ENCODE measurements at places on chromosomes 4 and X.

DNA sequence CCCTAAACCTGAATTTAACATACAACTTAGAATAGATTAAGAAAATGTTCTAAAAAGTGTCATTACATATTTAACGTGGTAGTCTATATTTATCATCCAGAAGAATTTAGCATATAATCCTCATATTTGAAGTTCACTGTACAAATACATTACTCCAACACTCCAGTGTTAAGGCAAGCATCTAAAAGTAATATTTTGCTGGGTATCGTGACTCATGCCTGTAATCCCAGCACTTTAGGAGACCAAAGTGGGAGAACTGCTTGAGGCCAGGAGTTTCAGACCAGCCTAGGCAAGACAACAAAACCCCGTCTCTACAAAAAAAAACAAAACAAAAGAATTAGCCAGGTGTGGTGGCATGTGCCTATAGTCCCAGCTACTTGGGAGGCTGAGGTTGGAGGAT lies 24.8 kb downstream of the LRBA start:
- no peak for DNase-seq

DNA sequence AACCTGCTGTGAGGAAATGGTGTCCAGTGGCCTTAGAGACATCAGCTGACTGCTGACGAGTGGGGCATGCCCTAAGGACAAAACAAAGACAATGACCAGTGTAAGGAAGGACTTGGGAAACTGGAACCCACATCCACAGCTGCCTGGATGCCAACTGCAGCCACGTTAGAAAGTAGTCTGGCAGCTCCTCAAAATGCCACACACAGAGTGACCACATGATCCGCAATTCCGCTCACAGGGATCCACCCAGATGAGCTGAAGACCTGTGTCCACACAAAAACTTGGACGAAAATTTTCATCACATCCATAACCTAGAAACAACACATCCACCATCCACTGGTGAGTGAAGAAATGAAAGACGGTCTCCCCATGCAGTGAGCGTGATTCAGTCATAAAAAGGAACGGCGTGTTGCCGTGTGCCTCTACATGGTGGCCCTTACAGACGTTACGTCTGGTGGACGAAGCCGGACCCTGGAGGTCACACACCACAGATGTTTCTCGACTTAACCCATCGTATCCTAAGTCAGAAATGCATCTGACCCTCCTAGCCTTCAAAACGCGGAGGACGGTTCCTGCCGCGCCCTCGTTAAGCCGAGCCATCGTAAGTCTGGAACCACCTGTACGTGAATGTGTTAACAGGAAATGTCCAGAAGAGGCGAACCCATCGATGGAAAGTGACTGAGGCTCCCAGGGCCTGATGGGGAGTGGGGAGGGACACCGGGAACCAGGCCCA lies 40.6 kb upstream of the MXD4 start:
- no peak for DNase-seq

- DNase-seq: peak; percentile 74
Measured at GRCh38 chrX:153032397-153033118, 23.7 kb upstream of the PNMA3 start.

- peak; percentile 41 for DNase-seq
Measured at GRCh38 chr4:138406876-138407275, 164.7 kb upstream of the SLC7A11 start.

DNA sequence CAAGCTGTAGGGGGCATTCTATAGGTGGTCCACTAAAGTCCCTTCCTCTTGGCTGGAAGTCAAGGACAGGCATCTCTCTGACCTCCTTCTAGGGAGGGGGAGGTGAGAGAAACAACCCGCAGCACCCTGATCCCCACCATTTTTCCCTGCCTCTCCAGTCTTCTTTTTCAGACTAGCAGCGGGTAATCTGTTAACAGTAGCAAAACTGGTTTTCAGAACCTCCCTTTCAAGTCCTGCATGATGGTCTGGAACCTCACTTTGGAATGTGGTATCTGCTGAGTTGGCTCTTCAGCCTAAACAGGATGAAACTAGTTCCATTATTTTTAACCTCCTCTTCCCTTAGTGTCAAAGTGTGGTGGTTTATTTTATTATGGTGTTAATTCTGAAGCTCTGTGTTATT lies 196.0 kb downstream of the NWD2 start:
- no peak for DNase-seq

DNA sequence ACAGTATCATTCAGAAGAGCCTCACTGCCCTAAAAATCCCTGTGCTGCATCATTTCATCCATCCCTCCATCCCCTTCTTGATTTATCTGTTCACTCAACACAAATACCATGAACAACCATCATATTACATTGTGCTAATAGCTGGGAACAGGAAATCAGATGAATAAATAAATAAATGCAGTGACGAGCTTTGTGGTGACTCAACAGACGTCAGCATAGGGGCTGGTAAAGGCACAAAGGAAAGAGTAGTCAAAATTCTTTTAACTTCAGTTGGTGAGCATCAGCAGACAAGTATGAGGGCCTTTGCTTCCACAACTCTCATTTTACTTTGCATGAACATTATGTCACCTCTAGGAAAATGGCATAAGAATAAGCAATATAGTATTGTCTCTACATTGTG lies 65.5 kb downstream of the EDNRA start:
- DNase-seq: no peak

DNA sequence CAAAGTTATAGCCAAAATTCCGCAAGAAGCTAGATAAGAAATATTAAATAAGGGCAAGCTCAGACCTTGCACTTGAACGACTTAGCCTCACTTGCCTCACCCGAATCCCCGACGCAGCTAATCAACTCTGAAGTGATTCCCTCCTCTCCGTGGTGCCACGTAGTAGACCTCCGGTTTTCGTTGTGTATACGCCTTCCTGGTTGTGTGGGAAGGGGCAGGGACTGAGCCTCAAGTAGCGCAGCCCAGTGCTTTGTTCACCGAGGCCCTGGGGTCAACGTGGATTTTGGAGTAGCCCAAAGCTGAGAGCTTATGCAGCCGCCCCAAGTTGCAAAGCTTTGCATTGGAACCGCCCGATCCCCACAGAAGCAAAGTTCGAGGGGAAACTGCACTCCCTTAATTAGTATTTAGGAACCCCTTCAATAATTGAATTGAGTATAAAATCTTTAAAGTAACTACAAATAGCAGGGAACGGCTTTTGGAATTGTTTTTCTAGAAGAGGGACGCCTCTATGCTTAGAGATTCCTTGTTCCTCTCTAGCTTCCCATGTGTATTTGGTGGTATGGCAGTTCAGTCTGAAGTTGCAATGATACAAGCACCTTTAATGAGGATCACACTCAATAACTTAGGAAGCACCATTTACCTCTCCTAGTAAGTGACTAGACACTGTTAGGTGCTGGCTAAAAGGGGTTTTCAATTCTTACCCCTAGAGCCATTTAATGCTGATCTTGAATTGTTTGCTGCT lies 55.7 kb downstream of the LINC00632 start:
- DNase-seq: no peak

DNA sequence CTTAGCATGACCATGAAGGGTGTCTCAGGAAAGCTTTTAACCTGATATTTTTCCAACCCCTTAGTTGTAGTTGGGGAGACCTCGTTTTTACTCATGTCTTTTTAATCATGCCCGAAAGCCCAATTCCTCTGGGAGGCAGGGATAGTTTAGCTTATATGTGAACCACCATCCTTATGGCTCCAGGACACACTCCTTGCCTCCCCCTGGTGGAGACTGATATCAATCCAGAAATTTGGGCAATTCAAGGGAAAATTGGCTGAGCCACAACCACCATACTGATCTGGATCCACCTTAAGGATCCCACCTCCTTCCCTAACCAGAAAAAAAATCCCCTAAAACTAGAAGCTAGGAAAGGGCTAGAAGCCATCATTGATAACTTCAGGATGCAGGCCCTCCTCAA lies 13.4 kb upstream of the COL25A1 start:
- DNase-seq: no peak

DNA sequence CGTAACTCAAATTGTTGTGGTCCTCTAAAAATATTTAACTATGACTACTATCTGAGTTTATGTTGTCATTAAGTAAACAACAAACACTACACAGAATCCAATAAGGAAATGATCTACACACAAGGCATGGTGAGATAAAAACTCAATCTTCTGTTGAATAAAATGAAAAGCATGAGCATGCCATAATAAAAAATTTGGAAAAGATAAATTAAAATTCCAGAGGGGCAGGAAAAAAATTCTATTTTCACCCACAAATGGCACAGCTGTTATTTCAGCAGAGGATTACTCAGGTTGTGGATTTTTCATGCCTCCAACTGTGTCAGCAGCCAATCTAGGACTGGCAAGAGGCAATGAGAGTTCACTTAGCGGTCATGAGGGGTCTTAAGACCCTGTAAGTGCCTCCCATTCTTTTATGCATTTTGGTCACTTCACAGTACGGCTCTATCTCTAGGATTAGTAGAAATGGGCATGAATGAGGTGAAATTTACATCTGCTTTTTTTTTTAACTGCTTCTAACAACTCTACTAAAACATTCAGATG lies 639.8 kb upstream of the DIPK2B start:
- DNase-seq: no peak

GRCh38 chrX:14015294-14015693 lies 14.4 kb downstream of the GEMIN8 start:
- no peak for DNase-seq

DNA sequence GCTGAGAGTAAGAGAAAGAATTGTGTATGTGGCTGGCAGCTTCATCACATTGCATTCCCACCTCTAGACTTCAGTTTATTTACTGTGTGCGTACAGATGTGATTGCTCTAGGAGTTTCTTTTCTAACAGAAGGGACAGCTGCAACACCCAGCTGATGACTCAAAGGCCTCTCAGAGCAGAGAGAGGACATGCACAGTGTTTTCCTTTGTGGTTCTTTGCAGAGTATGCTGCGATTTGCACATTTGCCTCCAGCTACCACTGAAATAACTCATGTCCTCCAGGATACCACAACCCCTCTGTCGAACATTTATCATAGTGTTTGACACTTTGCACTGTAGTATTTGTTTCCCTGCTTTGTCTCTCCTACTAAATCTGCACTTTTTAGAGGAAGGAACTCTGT lies 294.1 kb downstream of the STIM2 start:
- peak; percentile 7 for DNase-seq

GRCh38 chrX:71941145-71941544 lies 30.5 kb downstream of the NHSL2 start:
- no peak for DNase-seq

DNA sequence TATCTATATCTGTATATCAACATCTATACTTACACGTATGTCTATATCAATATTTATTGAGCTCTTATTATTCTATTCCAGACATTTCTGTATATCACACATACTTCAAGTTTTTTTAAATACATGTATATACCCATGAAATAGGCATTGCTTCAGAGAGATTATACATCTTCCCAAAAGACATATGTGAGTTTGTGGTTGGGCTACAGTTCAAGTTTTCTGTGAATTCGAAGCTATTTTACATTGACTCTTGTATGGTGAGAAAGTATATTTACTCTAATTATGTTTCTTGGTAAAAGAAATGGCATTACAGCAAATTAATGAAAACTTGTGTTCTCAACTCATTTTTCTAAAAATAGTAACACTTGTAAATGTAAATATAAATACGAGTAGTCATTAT lies 46.8 kb upstream of the CTSO start:
- DNase-seq: no peak

DNA sequence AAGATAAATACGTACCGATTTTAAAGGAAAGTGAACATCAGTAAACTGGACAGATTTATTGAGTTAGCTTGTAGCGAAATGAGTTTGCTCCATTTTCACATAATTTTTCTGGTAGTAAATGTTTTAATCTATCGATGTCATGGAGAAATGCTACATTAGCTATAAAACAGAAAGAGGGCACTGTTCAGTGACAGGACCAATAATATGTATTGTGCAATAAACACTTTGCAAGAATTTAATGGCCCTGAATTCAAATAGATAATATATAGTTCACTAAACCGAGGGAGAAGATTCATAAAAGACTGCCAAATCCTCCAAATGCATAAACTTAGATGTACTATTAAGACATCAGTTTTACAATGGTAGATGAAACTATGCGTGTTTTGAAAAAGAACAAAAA lies 516.3 kb downstream of the ADGRL3 start:
- DNase-seq: no peak

DNA sequence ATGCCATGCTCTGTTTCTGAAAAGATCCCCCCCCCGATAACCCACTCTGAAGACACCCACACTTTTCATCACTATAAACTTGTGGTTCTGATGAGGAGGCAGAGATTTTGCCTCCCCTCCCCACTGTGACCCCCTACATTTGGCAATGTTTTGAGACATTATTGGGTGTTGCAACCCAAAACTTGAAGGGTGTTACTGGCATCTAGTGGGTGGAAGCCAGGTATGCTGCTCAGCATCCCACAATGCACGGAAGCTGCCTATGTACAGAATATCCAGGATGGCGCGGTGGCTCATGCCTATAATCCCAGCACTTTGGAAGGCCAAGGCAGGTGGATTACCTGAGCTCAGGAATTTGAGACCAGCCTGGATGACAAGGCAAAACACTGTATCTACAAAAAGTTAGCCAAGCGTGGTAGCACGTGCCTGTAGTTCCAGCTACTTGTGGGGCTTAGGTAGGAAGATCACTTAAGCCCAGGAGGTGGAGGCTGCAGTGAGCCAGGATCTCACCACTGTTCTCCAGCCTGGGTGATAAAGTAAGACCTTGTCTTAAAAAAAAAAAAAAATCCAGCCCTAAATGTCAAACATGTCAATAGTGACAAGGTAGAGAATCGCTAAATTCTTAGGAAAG lies 87.3 kb downstream of the SCD5 start:
- DNase-seq: no peak

GRCh38 chrX:73447311-73447794 lies 500 bp downstream of the CDX4 start:
- DNase-seq: no peak

DNA sequence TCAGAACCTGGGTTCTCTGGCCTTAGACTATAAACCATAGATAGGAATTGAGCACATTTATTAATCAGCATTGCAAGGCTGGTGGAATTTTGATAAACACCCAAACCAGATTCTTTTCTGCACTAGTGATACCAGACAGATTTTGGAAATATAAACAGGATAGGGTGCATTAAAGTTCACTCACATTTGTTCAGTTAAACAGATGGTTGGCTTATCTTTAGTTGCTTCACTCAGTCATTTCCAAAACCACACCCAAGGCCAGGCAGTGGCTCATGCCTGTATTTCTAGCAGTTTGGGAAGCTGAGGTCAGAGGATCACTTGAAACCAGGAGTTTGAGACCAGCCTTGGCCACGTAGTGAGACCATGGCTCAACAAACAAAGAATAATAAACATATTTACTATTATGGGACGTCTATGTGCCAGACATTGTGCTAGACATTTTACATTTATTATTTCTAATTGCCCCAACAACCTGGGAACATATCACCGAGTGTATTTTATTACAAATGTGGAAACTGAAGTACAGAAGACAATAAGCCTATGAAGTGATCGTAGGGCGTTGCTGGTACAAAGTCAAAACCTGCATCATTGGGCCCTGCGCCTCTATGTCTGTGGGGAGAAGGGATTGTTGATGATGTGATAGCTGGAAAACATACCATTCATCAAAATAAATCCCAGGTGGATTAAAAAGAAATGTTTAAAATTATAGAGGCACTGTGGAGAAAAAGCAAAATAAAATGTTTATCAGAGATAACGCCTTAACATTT lies 15.0 kb downstream of the ADD1 start:
- DNase-seq: peak; percentile 89
